MV-4-11 (cell line): ENCODE measurements at places on chromosomes 16 and 17.

GRCh38 chr16:30445149-30445407, 596 bp downstream of the SEPHS2 start:
- DNase-seq, result no peak

- no peak for DNase-seq
Observed at GRCh38 chr17:28749516-28750177, 5.8 kb downstream of the TRAF4 start.

GRCh38 chr17:34511265-34511664, 68.1 kb upstream of the TMEM132E start:
- DNase-seq, result no peak

DNA sequence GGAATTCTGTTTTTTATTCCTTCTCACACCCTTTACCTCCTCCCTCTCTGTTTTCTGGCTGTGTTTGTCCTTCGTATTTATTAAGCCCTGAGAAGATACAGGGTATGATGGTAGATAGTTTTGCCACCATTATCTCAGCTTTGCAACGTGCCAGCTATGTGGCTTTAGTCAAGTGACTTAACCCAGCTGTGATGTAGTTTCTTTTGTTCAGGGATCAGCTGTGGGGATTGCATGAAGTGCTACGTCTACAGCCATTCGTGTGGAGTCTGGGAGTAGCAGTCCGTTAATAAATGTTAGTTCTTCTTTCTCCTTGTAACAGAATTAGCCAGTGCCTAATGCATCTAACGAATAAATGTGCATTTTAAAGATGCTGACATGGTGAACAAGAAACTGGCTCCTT, 128.4 kb downstream of the HAPSTR1 start:
- DNase-seq, result no peak

GRCh38 chr16:56632156-56632847, at the start of gene MT1M:
TSS of gene MT1M (plus strand) at chr16:56632659. CDS start at chr16:56632732, 73 bp downstream.
- no peak for DNase-seq

- DNase-seq, result no peak
Observed at GRCh38 chr16:49631187-49632041, 224.5 kb downstream of the ZNF423 start.

DNA sequence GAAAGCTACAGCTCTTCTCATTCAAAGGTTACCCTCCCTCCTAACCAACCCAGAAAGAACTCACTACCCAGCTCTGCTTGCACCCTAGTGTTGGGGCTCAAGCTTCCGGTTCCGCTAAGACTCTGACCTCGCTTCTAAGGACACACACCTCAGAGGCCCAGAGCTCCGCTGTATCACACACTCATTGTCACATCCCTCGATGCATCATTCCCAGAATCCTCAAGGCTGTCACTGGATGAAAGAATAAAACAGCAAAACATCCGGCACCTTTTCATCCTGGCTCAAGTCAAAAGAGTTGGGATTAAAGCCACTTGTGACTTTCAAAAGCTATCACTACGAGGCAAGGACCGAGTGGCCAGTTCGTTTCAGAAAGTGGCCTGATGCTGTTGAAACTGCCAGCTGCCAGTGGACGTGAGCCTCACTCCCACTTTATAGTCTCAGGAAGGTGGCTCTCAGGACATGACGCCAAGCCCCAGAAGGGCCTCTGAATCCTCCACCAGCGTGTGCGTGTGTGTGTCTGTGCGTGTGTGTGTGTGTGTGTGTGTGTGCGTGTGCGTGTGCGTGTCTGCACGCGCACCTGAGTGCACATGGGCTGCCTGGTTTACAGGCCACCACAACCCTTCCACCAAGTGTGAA, 29.0 kb downstream of the ZFHX3 start:
- DNase-seq, result no peak

DNA sequence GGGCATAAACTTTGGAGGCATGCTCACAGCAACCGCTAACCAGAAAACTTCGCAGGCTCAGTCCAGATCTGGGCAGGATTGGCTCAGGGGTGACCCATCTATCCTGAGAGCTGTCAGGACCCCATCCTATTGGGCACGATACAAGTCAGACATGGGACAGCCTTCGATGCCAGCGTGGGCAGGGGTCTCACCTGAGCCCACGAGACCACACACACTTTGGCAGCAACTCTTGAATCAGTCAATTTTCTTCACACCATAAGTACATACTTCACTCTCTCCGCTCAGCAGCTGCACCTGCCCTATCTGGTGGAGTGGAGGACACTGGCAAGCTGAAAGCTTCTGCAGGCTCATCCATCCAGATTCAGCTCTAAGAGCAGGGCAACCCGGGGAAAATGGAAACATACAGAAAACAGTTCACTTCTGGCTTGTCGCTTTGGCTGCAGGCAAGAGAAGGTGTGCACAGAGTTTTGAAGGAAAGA, 48.3 kb downstream of the ZFHX3 start:
- DNase-seq, result no peak

DNA sequence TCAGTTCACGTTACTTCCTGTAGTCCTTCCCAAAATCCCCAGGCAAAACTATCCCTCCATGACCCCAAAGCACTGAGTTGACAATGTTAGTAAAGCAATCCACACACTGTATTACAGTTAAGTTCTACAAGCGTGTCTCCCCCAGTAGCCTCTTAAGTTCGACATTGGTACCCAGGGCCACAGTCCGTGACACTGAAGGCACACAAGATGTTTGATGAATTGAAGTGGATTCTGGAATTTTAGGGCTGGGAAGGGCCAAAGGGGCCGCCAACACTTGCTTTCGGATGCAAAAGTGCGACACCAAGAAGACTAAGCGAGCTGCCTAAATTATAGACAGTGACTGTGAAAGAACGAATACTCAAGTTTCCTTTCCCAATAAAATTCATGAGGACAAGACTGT, 1.5 kb downstream of the VPS35 start:
- DNase-seq, result no peak

DNA sequence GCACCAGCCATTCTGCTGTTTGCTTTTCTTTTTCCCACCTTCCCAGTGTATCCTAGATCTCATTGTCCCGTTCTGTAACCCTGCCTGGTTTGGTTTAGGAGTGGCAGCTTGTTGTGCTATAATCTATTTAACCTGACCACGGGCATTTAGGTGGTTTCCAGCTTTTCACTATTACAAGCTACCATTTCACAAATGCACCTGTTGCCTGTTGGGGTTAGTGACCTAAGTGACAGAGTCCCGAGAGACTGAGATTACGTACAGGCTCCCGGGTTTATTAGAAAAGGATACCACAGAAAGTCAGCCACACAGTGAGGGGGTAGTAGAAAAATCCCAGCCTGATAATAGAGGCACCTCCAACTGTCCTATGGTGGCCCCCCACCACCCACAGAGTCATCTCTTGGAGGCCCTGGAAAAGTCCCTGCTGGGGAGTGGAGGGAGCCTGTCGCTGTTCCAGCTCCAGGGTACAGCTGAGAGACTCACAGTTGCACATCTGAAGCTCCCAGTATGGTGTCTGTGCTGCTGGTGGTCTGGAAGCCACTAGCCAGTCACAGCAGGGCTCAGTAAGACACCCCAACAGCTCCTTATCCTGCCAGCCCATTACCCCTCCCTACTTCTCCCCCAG, 21.2 kb downstream of the CLEC16A start:
- DNase-seq, result no peak
